Stimulated activated CD8-positive, alpha-beta memory T cell treated with anti-CD3 and anti-CD28 coated beads, Interleukin-12 subunit alpha, Interleukin-12 subunit beta, amount 100 ng/mL, for 1 hour (primary cell): ENCODE measurements at places on chromosomes 3 and 15.

DNA sequence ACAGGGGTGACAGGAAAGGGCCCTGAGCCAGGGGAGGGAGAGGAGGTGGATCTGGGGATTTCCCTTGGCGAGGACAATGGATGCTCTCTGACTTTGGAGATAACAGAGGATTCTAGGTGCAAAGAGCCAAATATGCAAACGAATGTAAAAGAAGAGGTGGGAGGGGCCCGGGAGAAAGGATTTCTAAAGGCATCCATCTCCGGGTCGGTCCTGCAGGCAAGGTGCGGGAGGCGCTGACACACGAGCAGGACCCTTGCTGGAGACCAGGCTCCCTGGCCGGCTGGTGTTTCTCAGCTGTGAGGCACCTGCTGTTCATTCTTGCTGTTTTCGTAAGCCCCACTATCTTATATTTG is 115.2 kb upstream of the TLE3 start:
- DNase-seq, result no peak

- DNase-seq, result no peak
These were observed 3.1 kb upstream of the AP2M1 start for GRCh38 chr3:184171562-184171961.

GRCh38 chr3:129003578-129004112 is 2.5 kb downstream of the EFCC1 start:
- no peak for DNase-seq

DNA sequence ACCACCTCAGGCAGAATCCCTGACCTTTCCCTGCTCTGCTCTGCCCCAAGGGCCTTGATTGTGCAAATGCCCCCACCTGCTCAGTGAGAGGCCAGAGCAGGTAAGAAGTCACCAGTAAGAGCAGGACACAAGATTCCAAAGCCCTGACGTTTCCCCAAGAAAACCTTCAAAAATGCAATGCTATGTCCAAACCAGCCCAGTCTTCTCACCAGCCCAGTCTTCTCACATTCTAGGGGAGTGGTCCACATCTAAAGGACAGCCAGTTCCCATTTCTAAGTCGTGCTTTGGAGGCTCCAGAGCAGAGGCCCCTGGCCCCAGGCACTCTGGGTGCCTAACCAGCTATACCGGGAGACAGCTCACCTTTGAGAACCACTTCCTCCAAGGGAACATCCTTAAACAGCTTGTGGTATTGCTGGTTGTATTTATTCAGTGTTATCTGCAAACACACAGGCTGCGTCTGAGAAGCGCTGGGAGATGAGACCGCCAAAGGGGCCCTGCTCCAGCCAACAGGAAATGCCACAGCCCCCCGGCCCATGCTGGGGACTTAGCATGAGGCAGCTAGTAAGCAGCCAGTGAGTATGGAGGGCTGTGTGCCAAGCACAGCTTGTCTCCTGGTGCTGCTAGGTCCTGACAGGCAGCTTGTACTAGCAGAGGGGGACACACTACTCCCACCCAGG is 29.3 kb downstream of the GRAMD2A start:
- no peak for DNase-seq

- no peak for DNase-seq
These were observed 125.3 kb downstream of the IGF1R start for GRCh38 chr15:98773616-98774015.
